ENCODE measurements at places on chromosomes 12 and 14.

GRCh38 chr12:108495054-108495453 lies 20.0 kb upstream of the FICD start:
- no peak for DNase-seq

DNA sequence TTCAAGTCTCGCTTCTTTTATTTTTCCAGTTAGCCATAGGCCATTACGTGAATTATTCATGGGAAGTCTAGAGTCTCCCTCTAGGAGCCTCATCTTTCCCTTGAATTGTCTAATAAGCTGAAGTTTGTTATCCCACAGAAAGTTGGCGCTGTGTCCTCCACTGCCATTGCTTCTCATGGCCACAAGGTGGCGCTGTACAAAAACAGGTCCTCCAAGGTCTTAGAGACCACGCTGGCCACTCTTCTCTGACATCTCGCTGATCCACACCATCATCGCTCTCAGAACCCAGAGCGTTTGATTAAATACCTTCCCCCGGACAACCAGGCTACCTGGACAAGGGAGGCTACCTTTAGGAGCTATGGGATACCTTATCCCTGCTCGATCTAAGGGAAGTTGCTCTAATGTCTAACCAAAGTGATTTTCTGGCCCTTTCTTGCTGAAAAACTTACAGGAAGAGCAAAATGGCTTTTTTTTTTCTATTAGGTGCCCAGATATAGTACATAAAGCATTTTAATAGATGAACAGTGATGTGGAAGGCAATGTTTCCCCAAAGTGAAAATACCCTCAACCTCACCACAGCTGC lies 110.0 kb downstream of the CCDC60 start:
- peak; percentile 39 for DNase-seq

GRCh38 chr14:24157331-24157730 lies 3.7 kb upstream of the IRF9 start:
- no peak for DNase-seq

GRCh38 chr14:87196436-87196835 lies 796.5 kb downstream of the GALC start:
- DNase-seq = no peak

DNA sequence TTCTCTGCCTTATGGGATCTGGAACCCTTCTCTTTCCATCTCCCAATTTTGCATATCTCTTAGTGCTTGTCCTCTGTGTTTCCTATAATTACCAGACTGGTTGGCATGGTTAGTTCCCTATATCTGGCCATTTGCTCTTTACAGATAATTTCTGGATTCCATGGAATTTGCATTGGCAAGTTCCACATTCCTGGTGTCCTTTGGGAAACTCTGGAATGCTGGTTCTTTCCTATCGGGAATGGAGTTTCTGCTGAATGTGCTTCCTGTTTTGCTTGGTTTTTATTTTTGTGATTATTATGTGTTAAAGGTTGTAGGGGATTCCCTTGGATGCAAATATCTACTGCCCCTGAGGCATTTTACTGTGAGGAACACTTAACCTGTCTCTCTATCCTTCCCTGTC lies 193.0 kb upstream of the BTG1 start:
- DNase-seq = no peak

DNA sequence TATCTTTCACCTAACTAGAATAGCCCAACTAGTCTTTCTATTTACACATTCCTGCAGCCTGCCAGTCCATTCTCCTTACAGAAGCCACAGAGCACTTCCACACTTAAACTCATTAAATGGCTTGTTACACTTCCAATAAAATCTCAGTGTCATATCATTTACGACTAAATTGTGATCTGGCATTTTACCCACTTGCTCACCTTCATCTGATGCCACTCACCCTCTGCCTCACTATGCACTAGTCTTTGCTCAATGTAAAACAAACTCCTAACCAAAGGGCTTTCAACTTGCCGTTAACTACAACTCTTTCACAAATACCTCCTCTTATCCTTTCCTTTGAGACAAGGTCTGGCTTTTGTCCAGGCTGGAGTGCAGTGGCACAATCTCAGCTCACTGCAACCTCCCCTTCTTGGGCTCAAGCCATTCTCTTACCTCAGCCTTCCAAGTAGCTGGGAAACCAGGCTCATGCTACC lies 24.1 kb downstream of the YAF2 start:
- no peak for DNase-seq

DNA sequence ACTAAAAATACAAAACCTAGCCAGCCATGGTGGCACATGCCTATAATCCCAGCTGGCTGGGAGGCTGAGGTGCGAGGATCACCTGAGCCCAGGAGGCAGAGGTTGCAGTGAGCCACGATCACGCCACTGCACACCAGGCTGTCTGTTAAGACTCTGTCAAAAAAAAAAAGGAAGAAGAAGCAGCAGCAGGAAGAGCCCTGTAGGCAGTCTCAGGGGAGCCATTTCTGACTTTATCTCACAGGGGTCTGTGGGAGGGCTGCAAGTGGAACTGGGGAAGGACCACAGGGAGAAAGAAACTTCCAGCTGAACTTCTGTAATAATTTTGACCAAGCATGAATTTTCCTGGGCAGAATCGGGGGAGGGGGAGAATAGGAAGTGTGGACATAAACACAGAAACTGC lies 32.7 kb downstream of the GARIN6 start:
- DNase-seq = no peak

DNA sequence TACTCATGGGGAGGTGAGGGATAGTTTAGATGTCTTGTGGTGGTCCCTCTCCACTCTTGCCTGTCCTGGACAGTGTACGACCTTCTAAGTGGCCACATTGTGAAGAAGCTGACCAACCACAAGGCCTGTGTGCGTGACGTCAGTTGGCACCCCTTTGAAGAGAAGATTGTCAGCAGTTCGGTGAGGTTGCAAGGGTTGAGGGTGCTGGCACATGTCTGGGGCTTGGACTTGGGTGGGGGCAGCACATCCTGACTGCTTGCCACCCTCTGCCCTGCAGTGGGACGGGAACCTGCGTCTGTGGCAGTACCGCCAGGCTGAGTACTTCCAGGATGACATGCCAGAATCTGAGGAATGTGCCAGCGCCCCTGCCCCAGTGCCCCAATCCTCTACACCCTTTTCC lies 7.6 kb upstream of the FITM1 start:
- DNase-seq = no peak

- DNase-seq = no peak
These were observed 80.2 kb upstream of the NUDT4 start for GRCh38 chr12:93297536-93297935.

- no peak for DNase-seq
These were observed 92.0 kb downstream of the SCARB1 start for GRCh38 chr12:124771462-124772288.

DNA sequence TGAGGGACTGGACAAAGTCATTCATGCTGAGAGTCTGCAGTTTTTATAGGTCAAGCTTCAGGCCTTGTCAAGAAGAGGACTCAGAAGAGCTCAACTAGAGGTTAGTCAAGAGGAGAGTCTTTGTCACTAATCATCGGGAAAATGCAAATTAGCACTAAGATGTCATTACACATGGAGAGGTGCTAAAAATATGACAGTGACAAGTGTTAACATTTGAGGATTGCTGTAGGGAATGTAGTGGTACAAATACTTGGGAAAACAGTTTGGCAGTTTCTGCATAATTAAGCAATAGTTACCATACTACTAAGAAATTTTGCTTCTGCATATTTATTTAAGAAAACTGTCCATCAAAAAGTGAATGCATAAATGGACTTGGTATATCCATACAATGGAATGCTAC lies 60.9 kb upstream of the CSRP2 start:
- DNase-seq = no peak

DNA sequence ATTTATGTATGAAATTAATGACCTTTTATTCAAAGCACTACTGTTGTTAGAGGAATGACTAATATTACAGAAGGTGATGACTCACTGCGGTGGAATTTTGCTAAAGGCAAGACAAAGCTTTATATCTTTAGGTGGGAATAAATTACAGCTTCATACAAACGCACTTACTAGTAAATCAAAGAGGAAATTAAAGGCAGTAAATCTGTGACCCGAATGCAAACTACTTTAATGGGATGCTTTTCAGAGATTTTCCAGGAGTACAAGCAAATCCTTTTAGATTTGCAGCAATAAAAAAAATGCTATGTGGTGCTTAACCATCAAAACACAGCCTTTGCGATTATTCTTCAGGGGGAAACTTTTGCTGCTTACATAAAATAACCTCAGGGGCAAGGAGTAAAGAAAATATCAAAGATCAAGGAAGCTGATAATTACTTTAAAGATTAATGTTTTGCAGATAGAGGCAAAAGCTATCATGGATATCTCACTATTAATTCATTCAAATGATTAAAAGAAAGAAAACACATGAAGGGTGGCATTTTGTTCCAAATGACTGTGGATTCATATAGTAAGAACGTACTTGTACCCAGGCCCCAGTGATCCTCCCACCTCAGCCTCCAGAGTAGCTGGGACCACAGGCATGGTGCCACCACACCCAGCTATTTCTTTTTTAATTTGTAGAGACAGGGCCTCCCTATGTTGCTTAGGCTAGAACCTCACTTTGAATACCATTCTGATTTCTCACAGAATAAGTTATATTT lies 98.9 kb downstream of the DENND5B start:
- peak; percentile 77 for DNase-seq

- DNase-seq = no peak
These were observed 163.4 kb upstream of the TMEM260 start for GRCh38 chr14:56416213-56416612.

DNA sequence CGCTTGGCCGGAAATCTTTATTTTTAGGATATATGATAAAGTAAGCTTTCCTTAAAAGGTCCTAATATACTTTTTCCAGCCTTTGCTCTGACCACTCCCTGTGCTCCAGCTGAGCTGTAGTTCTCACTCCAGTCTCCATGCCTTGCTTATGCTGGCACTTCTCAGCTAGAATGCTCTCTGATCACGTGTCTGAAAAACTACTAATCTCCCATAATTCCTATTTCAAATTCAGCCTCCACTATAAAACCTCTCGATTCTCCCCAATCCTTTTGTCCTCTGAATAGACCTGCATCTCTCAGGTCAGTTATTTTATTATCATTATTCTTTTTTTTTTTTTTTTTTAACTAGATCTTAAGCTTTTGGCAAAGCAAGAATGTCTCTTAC lies 3.7 kb downstream of the BIN2 start:
- DNase-seq = no peak

- DNase-seq = no peak
These were observed 9.8 kb upstream of the RMST start for GRCh38 chr12:97452839-97453238.

DNA sequence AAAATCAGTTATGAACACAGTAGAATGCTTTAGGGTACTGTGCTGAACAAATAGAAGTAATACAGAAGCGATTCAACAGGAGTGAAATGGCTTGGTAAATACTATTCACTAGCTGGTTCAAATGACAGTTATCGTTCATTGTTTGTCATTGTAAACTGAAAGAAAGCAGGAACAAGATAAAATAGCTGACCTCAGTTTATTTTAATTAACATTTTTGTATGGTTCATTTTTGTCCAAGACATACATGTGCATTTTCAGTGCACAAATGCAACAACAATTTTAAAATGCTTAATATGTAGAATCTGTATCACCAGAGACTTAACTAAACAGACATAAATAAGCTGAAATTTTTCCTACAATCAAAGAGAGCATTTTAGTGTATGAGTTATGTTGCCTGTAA lies 49.9 kb downstream of the ALX1 start:
- no peak for DNase-seq

DNA sequence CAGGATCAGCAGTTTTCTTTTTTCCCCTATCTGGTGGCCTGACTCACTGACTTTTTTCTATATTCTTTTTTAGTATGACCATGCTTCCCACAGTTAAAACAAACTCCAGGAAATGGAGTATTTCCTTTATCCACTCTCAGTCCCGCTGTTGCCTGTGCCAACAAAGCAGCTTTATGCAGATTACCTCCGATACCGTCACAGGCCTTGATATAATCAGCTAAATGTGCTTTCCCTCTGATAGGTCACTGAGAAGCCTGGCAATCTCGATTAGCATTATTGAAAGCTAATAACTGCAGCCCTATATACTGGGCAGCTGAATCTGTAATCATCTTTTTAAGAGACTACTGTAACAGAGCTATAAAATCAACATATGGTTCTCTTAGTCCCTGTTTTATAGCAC lies 243.6 kb downstream of the KIF21A start:
- DNase-seq = no peak

- no peak for DNase-seq
These were observed 30.3 kb upstream of the SMOC1 start for GRCh38 chr14:69848903-69849391.

Data from SK-N-MC (cell line).